ENCODE measurements at places on chromosomes 3 and 15. TPM values are rescaled to one million over a fixed set of nuclear protein-coding genes. Genes with fewer than 3 reads are reported as not detected.

ARL6 gene
- 2.0 TPM for polyA plus RNA-seq

MUC13 gene
- not detected for polyA plus RNA-seq

SYNPR gene
- polyA plus RNA-seq = not detected

MAP6D1 gene
- polyA plus RNA-seq = 1.2 TPM

GOLGA6L10 gene
- 2.9 TPM for polyA plus RNA-seq

DMXL2 gene
- polyA plus RNA-seq = 6.5 TPM

ITIH1 gene
- not detected for polyA plus RNA-seq

APOD gene
- polyA plus RNA-seq = 96.1 TPM

CXCR6 gene
- 1.6 TPM for polyA plus RNA-seq

GP5 gene
- polyA plus RNA-seq = 0.01 TPM

ETV5 gene
- polyA plus RNA-seq = 2.0 TPM

BCL6 gene
- polyA plus RNA-seq = 28.7 TPM

MYL3 gene
- polyA plus RNA-seq = 0.67 TPM
